ENCODE measurements at places on chromosomes 6 and 20. TPM values are rescaled to one million over a fixed set of nuclear protein-coding genes. Genes with fewer than 3 reads are reported as not detected.

SALL4 gene
- polyA plus RNA-seq: not detected

GRIK2 gene
- polyA plus RNA-seq: not detected

ZNF334 gene
- polyA plus RNA-seq: not detected

IRF4 gene
- polyA plus RNA-seq: 22.9 TPM

GNAS gene
- polyA plus RNA-seq: 203 TPM

UNC93A gene
- not detected for polyA plus RNA-seq

AAR2 gene
- 30.8 TPM for polyA plus RNA-seq

SPDEF gene
- polyA plus RNA-seq: not detected

KIAA1755 gene
- polyA plus RNA-seq: not detected

PTGIS gene
- polyA plus RNA-seq: not detected

NKAIN2 gene
- polyA plus RNA-seq: not detected

OPRM1 gene
- not detected for polyA plus RNA-seq

XKR7 gene
- polyA plus RNA-seq: not detected

LHFPL5 gene
- not detected for polyA plus RNA-seq

SLC32A1 gene
- polyA plus RNA-seq: not detected

CABLES2 gene
- polyA plus RNA-seq: 1.1 TPM

DSP gene
- 3.2 TPM for polyA plus RNA-seq

SMIM26 gene
- polyA plus RNA-seq: 202 TPM

PKIB gene
- not detected for polyA plus RNA-seq

All from IgD-negative memory B cell (primary cell).